Sciatic nerve (tissue), 2 donors: ENCODE measurements at places on chromosomes 11 and 22. TPM values are rescaled to one million over a fixed set of nuclear protein-coding genes. Genes with fewer than 3 reads are reported as not detected.

P2RY2 gene
- 12.3 TPM for total RNA-seq

PTPN5 gene
- 3.2 TPM for total RNA-seq

OR51L1 gene
- total RNA-seq: not detected

TNNT3 gene
- 35.6 TPM for total RNA-seq

FDXACB1 gene
- 1.7 TPM for total RNA-seq

KCNQ1OT1 gene
- total RNA-seq: 7.2 TPM
